ENCODE measurements at places on chromosomes 2 and 18. TPM values are rescaled to one million over a fixed set of nuclear protein-coding genes. Genes with fewer than 3 reads are reported as not detected.

GRCh38 chr2:198220763-198221610 lies 416.6 kb downstream of the PLCL1 start:
- no peak for DNase-seq

DNA sequence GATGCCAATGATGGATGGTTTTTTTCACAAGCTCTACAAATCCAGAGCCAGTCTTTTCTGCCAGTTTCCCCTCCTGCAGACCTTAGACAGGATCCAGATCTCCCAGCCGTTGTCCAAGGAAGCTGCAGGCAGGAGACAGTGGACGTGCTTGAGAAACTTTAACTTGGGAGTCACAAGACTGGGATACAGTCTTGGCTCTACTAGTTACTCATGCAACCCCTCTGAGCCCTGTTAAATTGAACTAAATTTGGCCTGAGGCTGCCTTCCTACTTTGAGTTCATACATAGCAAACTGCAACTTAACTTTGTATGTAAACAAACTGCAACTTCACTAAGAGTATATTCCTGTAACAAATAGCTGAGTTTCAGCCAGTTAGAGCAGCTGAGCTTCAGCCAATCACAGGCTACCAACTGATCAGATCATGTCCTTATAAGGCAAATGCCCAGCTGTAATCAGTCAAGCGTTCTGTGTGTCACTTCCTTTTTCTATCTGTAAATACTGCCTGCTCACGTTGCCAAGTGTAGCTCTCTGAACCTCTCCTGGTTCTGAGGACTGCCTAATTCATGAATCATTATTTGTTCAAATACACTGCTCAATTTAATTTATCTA lies 140.9 kb downstream of the CAPN13 start:
- peak; percentile 58 for DNase-seq

DNA sequence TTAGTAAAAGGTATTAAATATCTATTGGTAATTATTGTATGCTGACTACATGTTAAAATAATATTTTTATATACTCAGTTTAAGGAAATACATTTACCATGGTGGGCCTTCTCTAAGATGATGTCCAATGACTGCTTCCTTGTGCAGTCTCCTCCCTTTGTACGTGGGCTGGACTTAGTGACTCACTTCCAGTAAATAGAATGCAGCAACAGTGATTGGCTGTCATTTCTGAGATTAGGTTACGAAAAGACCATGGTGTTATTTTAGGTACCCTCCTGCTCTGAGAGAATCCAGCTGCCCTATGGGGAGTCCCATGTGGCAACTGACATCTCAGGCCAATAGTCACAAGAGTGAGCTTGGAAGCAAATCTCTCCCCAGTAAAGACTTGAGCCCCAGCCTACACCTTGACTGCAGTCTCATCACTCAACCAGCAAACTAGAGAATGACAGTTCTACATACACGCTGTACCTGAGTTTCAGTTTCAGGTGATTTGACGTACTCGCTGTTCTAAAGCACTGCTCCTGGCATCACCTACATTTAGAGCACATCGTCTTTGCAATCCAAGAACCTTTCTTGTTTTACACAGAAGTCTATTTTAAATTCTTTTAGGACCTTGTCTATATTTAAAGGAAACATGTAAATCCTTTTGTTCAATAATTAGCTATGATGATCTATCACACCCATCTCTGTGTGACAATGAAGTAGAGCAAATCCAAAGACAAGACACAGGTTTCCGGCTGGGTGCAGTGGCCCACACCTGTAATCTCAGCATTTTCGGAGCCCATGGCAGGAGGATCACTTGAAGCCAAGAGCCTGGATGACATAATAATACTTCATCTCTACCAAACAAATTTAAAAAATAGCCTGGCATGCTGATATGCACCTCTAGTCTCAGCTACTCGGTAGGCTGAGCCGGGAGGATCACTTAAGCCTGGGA lies 87.2 kb downstream of the COBLL1 start:
- DNase-seq, result no peak

DNA sequence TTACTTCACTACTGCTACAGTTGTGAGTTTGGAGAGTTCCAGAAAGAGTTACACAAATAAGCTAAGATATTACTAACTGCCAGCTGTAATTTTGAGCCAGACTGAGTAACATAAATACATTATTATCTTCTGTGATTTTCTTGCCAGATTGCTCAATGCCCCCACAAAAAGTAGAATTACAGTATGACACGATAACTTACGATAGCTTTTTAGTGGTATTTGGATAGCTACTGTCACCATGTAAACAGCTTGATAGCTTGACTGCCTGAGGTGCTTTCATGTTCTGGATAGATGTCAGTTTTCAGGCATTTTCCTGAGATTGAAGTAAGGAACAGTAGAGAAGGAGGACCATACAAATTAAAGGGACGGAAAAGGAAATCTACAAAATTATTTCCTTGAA lies 533.3 kb downstream of the SOCS6 start:
- DNase-seq, result no peak

GRCh38 chr18:50578651-50579050 lies 18.8 kb downstream of the MAPK4 start:
- DNase-seq, result no peak

- DNase-seq, result no peak
Observed at GRCh38 chr2:222196159-222196558, 102.6 kb downstream of the PAX3 start.

DNA sequence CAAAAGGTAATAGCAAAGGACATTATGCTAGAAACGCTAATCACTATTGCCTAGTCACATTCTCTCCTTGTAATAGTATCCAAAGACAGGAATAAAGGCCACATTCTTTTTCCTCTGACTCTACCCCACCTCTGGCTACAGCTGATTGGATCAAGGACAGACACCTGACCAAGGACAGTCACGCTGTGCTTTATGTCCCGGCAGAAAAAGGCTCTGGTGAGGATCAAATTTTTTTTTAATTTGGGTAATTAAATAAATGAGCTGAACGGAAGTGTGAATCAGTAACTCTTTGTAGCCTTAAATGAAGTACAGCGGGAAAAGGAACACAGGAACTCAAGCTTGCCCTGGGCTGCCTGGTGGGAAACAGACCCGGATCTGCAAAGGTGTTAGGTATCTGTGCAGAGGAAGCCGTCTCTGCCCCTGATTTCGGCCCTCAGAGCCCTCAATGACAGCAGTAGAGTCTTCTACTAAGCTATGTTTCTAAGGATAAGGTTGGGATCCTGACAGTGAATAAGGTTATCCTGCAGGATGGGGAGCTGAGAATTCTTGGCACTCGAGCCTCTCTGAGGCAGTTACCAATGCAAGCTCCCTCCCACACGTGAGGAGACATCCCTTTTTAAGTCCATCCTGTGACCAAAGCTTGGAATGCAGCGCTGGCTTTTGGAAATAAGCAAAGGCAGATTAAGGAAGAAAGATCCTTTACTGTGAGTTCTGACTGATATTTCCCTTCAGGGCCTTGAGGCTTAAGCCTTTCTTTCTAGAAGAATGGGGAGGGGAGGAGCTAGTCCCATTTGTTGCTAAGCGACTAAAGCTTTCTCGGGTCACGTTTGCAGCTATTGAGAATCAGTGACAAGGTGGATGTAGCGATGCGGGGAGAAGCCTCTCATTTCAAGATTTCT lies 37.8 kb upstream of the IKZF2 start:
- DNase-seq, result no peak

- no peak for DNase-seq
Observed at GRCh38 chr2:24717263-24717951, 75.8 kb downstream of the PTRHD1 start.

DNA sequence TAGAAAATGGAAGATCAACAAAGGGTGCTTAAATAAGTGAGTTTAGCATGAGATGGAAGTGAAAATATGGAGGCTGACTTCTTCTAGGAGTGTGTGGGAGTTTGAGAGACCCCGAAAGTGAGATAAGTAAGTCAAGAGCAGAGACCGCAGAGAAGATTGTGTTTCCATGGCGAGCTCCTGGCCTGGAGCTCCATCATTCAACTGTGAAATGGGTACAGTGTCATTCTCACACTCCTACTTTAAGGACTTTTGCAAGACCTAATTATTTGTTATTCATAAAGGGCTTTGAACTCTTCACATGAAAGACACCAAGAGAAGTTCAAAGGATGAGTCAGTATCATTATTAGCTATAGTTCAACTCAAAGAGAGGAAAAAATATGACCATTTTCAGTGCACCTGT lies 134.2 kb upstream of the PIK3C3 start:
- DNase-seq, result no peak

- no peak for DNase-seq
Observed at GRCh38 chr18:58581265-58581664, 47.6 kb downstream of the ALPK2 start.

DNA sequence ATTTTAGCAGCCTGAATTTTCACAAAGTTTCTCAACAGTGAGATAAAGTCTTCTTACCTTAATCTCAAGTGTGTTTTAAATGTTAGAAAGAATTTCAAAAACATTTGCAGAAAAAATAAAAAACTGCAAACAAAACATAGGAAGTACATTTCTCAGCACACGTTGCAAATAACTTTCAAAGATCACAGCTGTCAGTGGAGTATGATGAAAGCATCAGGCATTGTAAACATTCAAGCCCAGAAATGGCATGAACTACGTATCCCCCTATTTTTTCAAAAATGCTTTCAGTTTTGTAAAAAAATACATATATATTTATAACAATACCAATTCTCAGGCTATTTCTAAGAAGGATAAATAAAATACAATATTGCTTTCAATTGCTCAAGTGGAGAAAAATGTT lies 320.6 kb upstream of the TFPI start:
- no peak for DNase-seq

GRCh38 chr2:136250131-136250530 lies 132.2 kb upstream of the CXCR4 start:
- no peak for DNase-seq

- no peak for DNase-seq
Observed at GRCh38 chr2:6089474-6089873, 397.3 kb downstream of the SOX11 start.

- no peak for DNase-seq
Observed at GRCh38 chr2:174076040-174076439, 110.9 kb upstream of the SP3 start.

- no peak for DNase-seq
Observed at GRCh38 chr2:227774011-227774624, 28.4 kb downstream of the SCYGR8 start.

DNA sequence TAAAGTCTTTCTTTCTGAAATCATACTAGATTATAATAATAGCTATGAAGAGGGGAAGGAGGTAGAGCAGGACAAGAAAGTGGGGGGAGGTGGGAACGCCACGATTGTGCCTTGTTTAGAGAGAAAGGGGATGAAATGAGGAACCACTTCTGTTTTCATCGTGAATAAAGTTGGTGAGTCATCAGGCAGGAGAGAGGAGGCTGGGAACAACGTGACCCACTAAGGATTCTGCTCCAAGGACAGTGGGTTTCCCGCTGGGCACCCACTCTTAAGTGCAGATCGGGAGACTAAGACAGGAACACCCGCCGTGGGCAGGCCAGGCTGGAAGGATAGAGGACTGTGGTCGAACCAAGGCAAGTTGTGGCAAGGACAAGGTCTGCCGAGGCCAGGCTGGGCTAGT lies 158.2 kb downstream of the L3MBTL4 start:
- DNase-seq, result no peak

GRCh38 chr2:182207049-182207746 lies 219.6 kb downstream of the PDE1A start:
- DNase-seq, result no peak

GRCh38 chr2:135638825-135639224 lies 102.8 kb upstream of the UBXN4 start:
- no peak for DNase-seq

- no peak for DNase-seq
Observed at GRCh38 chr2:100887713-100888495, 68.0 kb downstream of the NPAS2 start.

DNA sequence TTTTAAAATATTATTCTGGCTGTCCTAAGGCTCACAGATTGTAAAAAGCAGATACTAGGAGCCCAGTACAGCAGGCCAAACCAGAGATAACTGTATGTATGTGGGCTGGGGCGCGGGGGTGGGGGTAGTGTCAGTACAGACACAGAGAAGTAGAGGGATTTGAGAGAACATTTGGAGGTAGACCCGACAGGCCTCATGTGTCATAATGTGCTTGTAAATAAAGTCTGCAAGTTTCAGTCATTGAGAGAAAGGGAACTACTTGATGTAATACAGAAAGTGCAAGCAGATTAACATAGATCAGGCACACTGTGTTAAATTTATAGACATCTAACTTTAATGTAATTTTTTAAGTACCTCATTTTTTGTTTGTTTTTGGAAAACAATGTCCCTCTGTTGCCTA lies 7.4 kb upstream of the POLI start:
- DNase-seq, result no peak

- DNase-seq, result peak; percentile 55
Observed at GRCh38 chr18:48529796-48530195, 9.0 kb upstream of the CTIF start.

- DNase-seq, result no peak
Observed at GRCh38 chr2:232875256-232876121, 5.4 kb downstream of the SNORC start.

DNA sequence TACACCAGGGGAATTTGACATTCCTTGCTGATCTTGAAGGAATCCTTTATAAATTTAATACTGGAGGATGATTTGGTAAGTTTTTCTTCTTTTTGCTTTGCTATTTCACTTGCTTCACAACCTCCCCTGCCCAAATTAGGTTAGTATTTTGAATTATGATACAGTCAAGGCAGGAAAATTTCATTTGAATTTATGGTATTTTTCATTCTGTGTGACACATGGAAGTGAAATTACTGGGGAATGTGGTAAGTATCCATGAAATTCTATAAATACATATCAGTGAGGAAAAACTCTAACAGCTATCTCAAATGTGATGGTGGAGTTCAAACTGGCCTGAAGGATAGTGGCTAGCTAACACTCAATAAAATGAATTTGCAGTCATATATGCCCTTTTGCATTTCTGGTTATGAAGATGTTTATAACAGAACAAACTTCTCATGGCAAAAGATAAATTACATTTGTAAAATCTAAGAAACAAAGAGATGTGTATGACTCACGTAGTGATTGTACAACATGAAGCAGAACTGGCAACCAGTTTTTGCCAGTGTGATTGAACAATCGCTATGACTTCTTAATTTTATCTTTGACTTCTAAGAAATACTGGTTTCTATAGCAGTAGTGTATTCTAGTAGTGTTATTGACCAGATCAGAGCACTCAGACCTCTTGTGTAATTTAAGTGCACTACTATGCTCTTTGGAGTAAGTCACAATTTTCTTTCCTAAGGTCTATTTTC lies 152.6 kb downstream of the IKZF2 start:
- DNase-seq, result no peak

- no peak for DNase-seq
Observed at GRCh38 chr2:27901234-27901633, 10.7 kb downstream of the BABAM2 start.

The SMAD2 gene
- 54.8 TPM for total RNA-seq

The C2orf92 gene
- total RNA-seq, result 3.1 TPM

The CASP8 gene
- total RNA-seq, result 5.1 TPM

The SAG gene
- 2.9 TPM for total RNA-seq

The FOXI3 gene
- total RNA-seq, result not detected

The VIL1 gene
- not detected for total RNA-seq

The SLC38A11 gene
- total RNA-seq, result not detected

The MC2R gene
- not detected for total RNA-seq

The DYNAP gene
- total RNA-seq, result not detected

The SNTG2 gene
- total RNA-seq, result 2.4 TPM

The HDHD2 gene
- 36.0 TPM for total RNA-seq

The GAL3ST2 gene
- 0.56 TPM for total RNA-seq

The CTAGE1 gene
- not detected for total RNA-seq

The TNFRSF11A gene
- 0.56 TPM for total RNA-seq

The ALPP gene
- total RNA-seq, result not detected

Measured in right atrium auricular region (tissue), 2 donors.